ENCODE measurements at places on chromosomes 12 and 14.

GRCh38 chr14:32491416-32492016, 162.4 kb downstream of the AKAP6 start:
- no peak for DNase-seq

DNA sequence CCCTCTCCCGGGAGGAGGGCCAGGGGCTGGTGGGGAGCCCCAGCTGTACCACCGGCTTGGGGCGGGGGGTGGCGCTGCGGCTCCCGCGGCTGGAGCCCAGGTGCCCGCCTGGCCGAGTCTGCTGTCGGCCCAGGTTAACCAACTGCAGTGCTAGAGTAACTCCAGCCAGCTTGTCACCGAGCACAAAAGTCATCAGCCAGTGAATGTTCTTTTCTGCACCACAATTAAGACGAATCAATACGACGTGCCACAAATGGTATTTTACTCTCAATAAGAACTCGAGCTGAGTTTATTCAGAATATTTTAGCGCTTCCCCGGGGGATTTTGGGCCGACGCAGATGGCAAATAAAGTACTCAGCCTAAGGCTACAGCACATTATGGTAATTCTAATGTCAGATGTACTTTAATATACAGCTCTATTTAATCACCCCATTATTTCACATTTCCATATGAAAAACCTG, 83.2 kb downstream of the BCL11B start:
- DNase-seq = peak; percentile 39

- no peak for DNase-seq
These were observed 5.9 kb upstream of the RNASE12 start for GRCh38 chr14:20597108-20597507.

DNA sequence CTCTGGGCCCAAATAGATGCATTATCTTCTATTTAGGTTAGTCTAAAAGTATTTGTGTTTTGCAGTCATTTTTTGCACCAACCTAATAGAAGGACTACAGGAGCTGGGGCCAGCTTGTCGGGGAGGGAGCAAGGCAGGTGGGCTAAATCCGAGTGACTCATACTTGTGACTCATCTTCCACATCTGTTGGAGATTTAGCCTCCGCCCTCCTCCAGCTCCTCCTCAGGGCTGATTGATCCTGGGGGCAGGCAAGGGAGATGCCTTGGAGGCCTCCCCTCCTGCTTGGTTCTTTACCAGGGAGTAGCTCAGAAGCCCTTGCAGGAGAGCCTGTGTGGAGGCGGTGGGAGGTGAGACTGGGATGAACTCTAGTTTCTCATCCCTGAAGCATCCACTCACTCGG, 27.9 kb downstream of the RHOF start:
- DNase-seq = no peak

- DNase-seq = no peak
These were observed 798 bp downstream of the CLEC2B start for GRCh38 chr12:9868311-9868801.

- no peak for DNase-seq
These were observed 5.5 kb downstream of the TAPBPL start for GRCh38 chr12:6457220-6457945.

GRCh38 chr12:62656591-62657362, 190.2 kb downstream of the MON2 start:
- DNase-seq = no peak

DNA sequence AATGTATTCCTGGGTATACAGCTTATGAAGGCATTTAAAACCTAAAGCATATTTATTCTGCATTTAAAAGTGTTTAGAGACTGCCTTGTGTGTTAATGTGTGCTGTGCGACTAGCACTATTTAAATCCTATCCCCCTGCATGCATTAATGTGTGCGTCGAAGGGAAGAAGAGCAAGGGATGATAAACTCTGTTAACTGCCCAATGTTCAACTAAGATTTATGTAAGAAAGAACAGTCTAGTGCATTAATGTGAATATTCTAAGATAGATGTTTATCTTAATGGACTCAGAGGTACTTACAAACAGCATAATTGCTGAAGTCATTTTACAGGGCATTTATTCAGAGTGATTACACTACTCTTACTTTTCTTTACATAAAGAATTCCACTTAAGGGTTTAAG, 424.8 kb downstream of the DIO2 start:
- no peak for DNase-seq

DNA sequence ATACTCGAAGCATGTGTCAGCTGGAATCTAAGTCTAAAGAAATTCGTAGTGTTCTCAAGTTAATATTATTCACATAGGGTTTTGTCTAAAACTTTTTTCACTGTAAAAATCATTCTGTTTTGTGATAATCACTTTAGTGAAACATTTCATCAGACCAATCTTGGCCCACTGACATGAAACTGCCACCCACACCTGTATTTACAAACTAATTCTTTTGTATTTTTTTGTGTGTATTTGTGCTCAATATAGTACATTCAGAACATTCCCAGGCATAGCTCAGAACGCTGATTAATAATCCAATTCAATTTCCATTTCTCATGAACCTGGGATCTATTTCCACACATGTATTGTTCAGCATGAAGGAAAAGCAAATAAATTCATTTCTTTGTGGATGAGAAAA, 191.7 kb downstream of the RASSF9 start:
- no peak for DNase-seq
